ENCODE measurements at places on chromosomes 5 and 9.
A peak's percentile ranks its signal among the peaks of the same experiment; 100 is the strongest.

GRCh38 chr9:2620919-2621721 lies 467 bp upstream of the VLDLR start:
- DNase-seq = peak; percentile 27

- DNase-seq = no peak
Measured at GRCh38 chr9:121735793-121736770, 84.6 kb downstream of the DAB2IP start.

DNA sequence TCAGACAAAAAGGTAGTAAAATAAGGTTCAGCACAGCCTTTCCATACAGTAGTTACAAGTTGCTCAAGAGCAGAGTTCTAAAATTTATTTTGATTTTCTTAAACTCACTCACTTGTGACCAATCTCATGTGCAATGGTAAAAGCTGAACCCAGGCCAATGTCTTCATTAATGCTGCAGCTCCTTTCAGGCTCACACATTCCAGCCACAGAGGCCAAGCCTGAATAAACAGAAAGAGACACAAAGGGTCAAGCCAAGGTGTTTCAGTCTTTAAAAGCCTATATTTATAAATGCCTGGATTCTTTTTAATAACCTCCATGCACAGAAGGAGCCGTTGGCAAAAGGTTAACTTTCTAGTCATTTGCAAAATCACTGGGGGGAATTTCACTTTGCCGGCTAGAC lies 152.5 kb downstream of the ADAMTS6 start:
- no peak for DNase-seq

GRCh38 chr5:114361724-114362196 lies at the start of gene KCNN2:
Gene KCNN2 (plus strand): TSS chr5:114362070. CDS start chr5:114362140, 70 bp downstream.
- DNase-seq = no peak

GRCh38 chr5:112142769-112143270 lies 276.3 kb downstream of the EPB41L4A start:
- no peak for DNase-seq

DNA sequence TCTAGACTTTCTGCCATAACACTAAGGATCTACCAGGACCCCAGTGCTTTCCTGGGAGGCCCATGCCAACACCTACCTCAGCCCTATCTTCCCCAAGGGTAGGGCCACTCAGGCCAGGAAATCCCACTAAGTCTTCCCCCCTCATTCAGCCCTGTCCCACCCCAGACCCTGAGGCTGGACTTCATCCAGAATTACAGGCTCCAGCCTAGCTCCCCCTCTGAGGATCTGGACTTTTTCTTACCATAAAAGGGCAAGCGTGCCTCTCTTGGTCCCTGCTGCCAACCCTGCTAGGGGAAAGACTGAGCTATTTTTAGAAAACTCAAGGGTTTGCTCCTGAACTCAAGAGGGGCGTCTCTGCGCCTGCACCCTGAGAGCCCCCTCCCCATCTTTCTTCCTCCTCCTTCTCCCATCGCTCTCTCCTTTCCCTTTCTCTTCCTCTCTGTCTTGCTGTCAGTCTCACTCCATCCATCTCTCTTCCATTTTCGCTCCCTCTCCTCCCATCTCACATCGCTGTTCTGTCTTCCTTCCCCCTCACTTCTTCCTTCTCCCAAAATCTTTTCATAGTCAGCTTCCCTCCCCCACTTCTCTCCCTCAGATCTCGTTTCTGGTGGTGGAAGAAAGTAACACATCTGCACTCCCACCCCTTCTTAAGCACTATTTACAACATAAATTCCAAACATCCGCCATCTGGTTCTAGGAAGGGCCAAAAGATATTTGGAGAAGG lies 38.1 kb upstream of the IL17B start:
- DNase-seq = no peak

- DNase-seq = no peak
Measured at GRCh38 chr5:52063186-52063585, 679.9 kb downstream of the ISL1 start.

GRCh38 chr5:133373121-133373870 lies 239.0 kb downstream of the FSTL4 start:
- no peak for DNase-seq

DNA sequence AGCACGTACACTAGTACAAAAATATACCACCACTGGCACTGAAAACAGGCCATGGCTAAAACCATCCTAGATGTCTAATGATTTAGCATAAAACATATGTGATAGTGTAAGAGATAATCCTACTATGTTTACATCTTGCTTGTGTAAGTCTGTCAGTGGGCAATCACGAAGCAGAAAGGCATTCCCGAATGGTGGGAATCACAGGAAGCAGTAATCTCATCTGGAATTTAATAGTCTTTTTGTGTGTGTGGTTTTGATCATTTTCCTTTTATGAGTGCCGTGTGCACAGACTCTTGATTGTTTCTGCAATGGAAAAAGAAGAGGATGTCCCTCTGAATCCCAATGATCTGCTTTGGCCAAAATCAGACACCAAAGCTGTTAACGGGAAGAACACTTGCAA lies 200.5 kb downstream of the EBF1 start:
- DNase-seq = no peak

- DNase-seq = no peak
Measured at GRCh38 chr9:96027251-96028131, 152.0 kb downstream of the ERCC6L2 start.

- DNase-seq = no peak
Measured at GRCh38 chr9:21862871-21863270, 60.4 kb downstream of the MTAP start.

DNA sequence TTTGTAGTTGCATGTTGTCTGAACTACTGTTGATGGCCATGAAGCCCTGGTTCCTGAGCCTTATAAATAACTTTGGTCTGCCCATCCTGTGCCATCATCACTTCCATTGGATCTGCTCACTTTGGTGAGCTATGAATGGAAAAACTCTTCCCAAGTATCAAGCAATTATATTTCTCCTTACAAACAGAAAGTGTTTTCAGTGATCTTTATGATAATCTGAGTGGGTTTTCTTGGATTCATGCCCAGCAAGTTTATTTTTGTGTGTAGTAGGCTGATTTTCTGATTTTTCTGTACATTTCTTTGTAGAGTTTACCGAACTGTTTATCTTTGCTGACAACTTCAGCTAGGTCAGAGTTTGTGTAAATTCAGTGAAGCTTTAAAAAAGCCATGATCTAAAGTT lies 31.0 kb downstream of the CAMK4 start:
- DNase-seq = no peak

GRCh38 chr5:143267186-143267585 lies 136.3 kb downstream of the NR3C1 start:
- DNase-seq = no peak

DNA sequence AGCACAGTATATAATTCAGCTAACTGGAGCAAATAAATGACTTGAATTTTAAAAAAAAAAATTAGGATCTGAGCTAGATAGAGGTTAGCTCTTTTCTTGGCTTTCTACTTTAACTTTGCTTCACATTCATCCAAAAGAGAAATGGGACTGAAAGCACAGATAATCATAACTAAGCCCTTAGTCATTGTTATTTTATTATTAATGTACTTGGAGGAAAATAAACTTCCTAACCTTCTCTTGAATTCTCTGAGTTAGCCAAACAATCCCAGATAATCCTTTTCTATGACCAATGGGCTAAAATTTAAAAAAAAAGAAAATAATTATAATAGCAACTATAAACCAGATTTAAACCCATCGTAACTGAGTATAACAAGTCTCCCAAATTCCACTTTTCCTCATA lies 57.6 kb upstream of the RASA1 start:
- no peak for DNase-seq

- DNase-seq = no peak
Measured at GRCh38 chr9:127308652-127309434, 44.3 kb downstream of the GARNL3 start.

DNA sequence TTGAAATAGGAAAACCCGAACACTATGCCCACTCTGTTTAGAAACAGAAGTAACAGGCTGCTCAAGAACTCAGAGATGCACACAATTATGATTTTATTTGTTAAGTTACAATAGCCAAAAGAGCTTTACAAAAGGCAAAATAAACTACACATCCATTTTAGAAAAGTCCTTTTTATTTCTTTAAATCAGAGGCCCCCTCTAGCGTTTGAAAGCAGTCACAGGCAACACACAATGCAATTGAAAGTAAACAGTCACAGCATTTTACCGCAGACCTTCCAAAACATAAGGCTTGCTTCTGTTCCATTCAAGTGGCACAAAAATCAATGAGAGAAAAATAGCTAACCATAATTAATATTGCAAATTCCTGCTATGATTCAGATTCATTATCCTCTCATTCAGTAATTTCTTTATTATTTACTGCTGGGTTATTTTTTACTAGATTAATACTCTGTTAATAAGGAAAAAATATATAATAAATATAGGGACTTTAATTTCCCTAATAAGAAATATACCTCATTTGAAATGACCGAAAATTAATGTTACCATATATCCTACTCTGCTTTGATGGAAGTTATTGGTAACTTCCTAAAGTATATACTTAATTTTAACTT lies 78.3 kb downstream of the CEP120 start:
- no peak for DNase-seq

GRCh38 chr5:150473673-150474358 lies 24.3 kb upstream of the RPS14 start:
- no peak for DNase-seq

GRCh38 chr5:9774472-9775079 lies 144.4 kb upstream of the TAS2R1 start:
- no peak for DNase-seq

DNA sequence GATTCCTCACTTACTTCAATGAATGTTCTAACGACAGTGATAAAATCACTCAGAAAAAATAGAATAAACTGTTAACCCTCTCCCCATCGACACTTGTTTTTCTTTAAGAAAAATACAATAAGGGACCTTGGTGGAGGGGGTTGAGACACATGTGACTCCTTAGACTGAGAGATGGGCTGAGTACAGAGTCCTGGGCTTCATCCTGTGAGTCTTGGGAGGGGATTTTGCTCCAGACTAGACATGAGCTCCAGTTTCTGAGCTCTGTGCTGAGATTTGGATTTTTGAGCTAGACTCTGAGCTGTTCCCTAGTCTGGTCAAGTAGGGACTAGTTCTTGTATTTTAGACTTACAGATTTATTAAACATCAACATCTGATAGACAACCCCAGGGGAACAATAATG lies 241.5 kb upstream of the MVB12B start:
- no peak for DNase-seq

DNA sequence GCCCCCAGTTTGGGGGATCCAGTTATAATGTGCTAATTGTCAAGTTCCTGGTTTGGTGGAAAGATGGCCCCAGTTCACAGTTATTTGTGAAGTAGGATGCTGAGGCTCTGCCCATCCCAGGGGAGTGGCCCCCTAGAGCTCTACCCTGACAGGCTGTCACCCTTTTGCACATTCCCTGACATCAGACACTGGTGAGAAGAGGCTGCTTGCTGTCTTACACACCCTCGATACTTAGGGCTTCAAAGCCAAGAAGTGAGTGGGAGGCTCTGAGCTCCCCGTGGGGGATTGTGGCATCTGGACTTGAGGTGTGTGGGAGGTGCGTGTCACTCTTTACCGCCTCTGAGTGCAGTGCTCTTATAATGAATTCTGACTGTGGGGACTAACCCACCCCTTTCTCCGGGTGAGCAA lies 168.5 kb downstream of the DOCK2 start:
- DNase-seq = peak; percentile 19

DNA sequence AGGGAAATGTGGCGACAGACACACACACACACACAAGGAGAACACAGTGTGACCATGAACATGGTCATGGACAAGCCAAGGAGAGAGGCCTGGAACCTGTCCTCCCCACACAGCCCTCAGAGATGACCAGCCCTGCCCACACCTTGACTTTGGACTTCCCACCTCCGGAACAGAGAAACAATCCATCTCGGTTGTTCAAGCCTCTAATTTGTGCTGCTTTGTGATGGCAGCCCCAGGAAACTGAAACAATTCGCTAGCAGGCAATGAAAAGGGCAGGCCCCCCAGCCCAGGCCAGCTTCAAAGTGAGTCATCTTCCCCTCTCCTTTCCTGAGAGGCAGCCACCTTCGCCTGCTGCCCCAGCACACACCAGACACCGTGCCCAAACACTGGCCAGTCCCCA lies 47.7 kb downstream of the NSUN2 start:
- DNase-seq = no peak

DNA sequence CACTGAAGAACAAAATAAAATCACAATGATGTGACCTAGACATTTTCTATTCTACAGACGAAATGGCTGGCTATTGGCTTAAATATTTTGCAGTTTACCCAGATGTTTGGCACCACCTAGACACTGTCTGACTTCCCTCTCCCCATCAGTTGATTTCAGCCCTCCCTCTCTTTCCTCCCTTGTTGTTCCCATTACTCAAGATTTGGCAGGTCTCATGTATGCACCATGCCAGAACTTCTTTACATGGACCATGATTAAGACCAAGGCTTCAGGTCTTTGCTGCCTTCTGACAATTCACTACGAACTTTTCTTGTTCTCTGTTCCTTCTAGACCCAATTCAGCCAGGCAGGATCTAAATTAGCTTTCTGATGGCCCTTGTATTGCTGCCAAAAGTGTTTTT lies 66.6 kb upstream of the GDNF start:
- no peak for DNase-seq

DNA sequence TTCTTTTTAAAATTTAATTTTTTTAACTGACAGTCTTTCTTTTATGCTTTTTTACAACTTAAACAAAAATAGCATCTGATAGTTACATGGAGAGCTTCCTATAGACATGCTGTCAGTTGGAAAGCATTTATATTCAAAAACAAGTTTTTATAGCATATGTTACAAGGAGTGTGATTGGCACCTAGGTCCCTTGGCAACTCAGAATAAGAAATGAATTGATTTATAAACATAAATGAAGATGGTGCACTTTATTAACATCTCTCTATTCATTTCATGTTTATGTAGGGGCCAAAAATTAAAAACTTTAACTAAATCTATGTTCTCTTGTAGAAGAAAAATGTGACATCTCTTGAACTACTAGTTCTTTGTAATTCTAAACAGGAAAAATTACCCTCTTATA lies 153.2 kb downstream of the XRCC4 start:
- no peak for DNase-seq

GRCh38 chr9:70642341-70642740 lies 227.9 kb upstream of the KLF9 start:
- no peak for DNase-seq

GRCh38 chr9:127074561-127075548 lies 47.6 kb downstream of the ANGPTL2 start:
- DNase-seq = no peak
